Sigmoid colon (tissue), 7 donors: ENCODE measurements at places on chromosomes 4 and X. TPM values are rescaled to one million over a fixed set of nuclear protein-coding genes. Genes with fewer than 3 reads are reported as not detected.
A peak's percentile ranks its signal among the peaks of the same experiment; 100 is the strongest.

DNA sequence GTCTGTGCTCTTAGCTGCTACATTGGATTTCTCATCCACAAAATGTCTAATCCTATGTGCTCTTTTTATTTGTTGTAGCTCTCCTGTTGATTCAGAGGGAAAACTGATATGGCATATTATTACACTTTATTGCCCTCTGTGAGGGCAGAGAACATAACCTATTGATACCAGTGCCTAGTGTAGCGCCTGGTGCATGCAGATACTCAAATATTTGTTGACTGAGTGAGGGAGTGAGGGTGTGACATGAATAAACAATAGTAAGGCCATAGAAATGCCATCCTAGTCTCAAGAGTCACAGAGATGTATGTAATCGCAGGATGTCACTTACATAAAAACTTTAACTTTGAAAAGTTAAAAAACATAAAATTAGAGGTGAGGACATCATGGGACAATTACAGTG lies 159.1 kb downstream of the SHROOM3 start:
- no peak for DNase-seq
- H3K36me3 ChIP-seq = no peaks in the 10 kb centered on the region
- H3K4me3 ChIP-seq = no peak overlapping the region
- H3K27me3 ChIP-seq = no peaks in the 10 kb centered on the region
- H3K27ac ChIP-seq = no peak overlapping the region
- peaks cover 15% of the 10 kb centered on the region for H3K4me1 ChIP-seq

DNA sequence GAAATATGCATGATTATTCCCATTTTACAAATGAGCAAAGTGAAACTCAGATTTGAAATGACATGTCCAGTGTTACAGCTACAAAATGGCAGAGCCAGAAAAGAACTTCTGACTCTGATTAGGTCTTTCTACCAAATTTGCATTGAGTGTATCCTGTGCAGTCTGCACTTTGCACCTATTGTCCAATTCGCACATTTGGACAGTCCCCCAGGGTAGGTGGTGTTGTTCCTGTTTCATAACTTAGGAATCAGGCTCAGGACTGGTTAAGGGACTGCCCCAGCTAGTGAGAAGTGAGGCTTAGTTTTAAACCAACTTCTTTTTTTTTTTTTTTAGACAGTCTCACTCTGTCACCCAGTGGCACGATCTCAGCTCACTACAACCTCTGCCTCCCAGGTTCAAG lies 137.9 kb upstream of the NALF2 start:
- no peak overlapping the region for H3K27ac ChIP-seq
- H3K4me3 ChIP-seq = no peak overlapping the region
- H3K4me1 ChIP-seq = no peaks in the 10 kb centered on the region
- DNase-seq = no peak

- H3K4me3 ChIP-seq = no peak overlapping the region
- DNase-seq = no peak
- H3K27me3 ChIP-seq = no peaks in the 10 kb centered on the region
- no peaks in the 10 kb centered on the region for H3K36me3 ChIP-seq
- H3K4me1 ChIP-seq = no peaks in the 10 kb centered on the region
These were observed 15.4 kb upstream of the FAM9C start for GRCh38 chrX:13059637-13060499.

GRCh38 chrX:17472424-17472823 lies 97.4 kb downstream of the NHS start:
- no peak overlapping the region for H3K4me3 ChIP-seq
- H3K27ac ChIP-seq = no peak overlapping the region
- DNase-seq = no peak
- no peaks in the 10 kb centered on the region for H3K36me3 ChIP-seq
- no peaks in the 10 kb centered on the region for H3K27me3 ChIP-seq

GRCh38 chr4:80162418-80162817 lies 34.9 kb upstream of the PRDM8 start:
- H3K27me3 ChIP-seq = no peaks in the 10 kb centered on the region
- H3K27ac ChIP-seq = no peak overlapping the region
- DNase-seq = no peak
- H3K4me3 ChIP-seq = no peak overlapping the region

- peak overlapping the region; percentile 81 for H3K27ac ChIP-seq
- H3K4me3 ChIP-seq = no peak overlapping the region
- DNase-seq = no peak
- peaks cover 88% of the 10 kb centered on the region for H3K4me1 ChIP-seq
- H3K36me3 ChIP-seq = no peaks in the 10 kb centered on the region
These were observed 77.8 kb downstream of the SORBS2 start for GRCh38 chr4:185734214-185734613.

Gene SOX3
- total RNA-seq = not detected

Gene SOWAHD
- total RNA-seq = not detected

Gene AKAP14
- not detected for total RNA-seq

Gene FGF16
- total RNA-seq = 0.71 TPM

Gene CXCL8
- total RNA-seq = not detected
